ENCODE measurements at places on chromosomes 13 and 19. TPM values are rescaled to one million over a fixed set of nuclear protein-coding genes. Genes with fewer than 3 reads are reported as not detected.

The A1BG gene
- polyA plus RNA-seq = 19.3 TPM

- DNase-seq = no peak
Observed at GRCh38 chr13:113901231-113901630, 37.4 kb upstream of the GAS6 start.

DNA sequence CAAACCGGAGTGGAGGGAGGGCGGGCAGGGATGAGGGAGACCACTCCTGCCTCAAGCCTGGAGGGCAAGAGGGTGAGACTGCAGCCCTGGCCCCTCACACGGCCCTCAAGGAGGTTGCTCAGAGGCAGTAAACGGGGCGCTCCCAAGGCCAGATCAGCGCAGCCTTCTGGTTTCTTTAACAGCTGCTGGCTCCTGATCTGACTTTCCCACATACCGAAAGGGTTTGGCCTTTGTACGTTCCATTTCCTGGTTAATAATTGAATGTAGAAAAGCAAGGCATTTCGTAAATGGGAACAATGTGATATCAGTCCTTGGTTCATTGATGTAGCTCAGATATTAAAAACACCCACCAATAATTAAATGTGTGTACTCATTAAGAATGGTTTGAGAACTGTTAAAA, 71.5 kb downstream of the GGACT start:
- DNase-seq = no peak

GRCh38 chr13:77034881-77035280, 7.9 kb upstream of the FBXL3 start:
- no peak for DNase-seq

DNA sequence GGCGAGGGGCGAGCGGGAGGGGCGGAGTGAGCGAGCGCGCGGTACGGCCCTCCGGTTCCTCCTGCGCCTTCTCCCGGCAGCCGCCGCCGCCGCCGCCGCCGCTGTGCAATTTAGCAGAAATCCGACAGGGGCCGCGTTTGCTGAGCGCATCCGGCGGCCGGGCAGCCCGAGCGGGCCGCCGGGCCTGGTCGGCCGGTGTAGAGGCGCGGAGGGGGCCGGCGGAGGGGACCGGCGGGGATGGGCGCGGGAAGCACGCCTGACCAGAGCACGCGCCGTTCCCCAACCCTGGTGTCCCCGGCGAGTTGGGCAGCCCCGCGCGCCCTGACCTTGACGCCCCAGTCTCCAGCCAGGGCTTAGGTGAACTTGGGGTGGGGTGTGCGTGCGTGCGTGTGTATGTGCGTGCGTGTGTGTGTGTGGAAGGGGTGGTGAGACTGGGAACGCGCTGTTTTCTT, 144.5 kb upstream of the ZNF536 start:
- no peak for DNase-seq

DNA sequence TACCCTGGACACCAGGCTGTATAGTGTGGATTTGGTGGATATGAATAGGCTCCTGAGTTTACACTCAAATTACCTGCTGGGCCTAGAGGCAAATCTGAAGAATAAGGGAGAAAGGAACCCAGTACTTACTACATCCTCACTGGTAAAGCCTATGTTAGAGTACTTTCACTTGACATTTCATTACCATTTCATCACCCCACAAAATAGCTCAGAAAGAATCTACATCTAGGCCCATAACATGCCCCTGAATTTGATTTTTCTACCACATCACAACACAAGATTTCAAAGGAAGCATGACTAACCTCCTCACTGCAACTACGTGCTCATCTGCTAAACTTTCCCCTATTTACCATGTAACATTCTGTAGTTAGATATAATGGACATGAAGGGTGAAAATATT, 43.3 kb downstream of the VWA8 start:
- DNase-seq = no peak

GRCh38 chr13:39952249-39953233, 297.1 kb downstream of the COG6 start:
- peak; percentile 39 for DNase-seq

DNA sequence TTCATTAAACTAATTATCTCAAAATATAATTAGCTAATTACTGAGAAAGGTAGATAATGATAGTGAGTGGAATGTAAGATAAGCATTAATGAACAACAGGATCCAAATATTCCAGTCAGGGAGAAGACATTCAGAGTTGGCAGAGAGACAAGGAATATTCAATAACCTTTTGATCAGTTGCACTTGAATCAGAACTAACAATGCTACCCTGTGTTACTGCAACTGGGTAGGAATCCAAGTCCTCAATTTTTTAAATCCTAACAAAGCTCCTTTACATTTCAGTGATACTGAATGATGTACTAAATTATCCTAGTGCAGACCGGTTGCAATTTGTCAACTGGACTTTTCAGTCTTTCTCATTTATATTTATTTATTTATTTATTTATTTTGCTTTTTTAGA, 107.1 kb upstream of the MIR17HG start:
- no peak for DNase-seq
